HTR-8/SVneo (cell line): ENCODE measurements at places on chromosomes 12 and 14.

DNA sequence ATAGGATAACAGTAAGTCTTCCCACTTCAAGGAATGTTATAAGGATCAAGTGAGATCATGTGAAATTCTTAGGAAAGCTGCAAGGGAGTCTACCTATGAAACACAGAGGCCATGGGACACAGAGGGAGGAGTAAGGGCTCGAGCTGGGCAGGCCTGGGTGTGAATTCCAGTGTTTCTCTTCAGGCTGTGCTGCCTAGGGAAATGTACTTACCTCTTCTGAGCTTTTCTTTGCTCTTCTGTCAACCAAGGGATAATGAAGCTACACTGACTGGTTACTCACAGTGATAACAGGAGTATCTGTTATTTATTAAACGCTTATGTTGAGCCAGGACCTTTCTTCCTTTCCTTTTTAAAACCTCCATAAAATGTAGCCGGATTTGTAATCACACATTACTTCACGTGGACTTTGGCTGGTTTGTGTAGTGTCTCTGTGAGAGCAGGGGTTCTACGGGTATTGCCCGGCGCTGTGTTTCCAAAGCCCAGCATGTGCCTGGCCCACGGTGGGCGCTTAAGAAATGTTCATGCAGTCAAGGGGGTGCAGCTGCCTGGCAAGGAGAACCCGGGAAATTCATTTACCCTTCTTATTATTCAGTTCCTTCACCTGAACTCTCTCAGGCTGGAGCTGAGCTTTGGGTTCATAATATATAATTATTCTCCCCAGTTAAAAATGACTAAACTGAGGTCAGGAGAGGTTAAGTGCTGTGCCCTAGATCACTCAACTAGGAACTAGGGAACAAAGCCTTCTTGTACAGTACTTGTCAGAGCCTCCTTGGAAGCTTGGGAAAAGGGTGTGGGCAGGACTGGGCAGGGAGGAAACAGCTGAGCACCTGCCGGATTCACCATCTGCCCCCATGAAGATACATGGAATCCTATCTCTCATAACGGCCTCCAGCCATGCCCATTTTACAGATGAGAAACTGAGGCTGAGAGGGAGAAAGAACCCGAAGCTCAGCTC, 214.2 kb downstream of the CACNA1C start:
- DNase-seq = no peak

DNA sequence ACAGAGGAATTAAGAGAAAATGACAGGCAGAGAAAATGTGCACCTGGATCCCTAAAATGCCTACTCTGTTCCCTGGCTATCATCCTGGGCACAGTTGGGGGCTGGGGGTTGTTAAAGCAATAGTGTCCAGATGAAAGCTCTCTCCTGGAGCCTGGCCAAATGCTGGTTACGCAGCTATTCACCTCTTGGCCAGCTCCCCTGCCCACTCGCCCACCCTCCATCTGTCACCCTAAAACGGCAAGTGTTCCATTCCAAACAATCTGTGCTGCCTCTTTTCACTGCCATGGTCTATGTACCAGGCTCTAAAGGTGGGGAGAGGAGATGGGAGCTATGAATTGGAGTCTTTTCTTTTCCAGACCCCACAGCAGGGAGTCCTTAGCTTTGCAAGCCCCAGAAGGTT, 24.7 kb upstream of the NPFF start:
- no peak for DNase-seq

DNA sequence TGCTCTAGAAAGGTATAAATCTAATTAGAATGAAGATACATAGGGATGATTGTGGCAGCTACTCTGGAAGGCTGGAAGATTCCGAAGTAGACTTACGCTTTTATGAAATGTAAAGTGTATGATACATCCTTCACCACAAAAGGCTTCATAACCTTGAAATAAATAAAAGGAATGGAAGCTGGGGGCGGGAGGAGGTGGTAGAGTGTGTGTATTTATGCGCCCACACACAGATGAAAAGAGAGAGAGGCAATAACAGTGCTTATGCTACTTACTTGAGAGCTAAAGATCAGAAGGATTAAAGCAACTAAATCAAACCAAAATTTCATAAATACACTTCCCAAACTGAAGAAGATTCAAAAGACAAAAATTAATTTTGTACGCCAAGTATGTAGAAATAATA, 30.4 kb downstream of the CBX5 start:
- DNase-seq = no peak

GRCh38 chr12:49288412-49288853, 6.5 kb upstream of the PRPH start:
- peak; percentile 71 for DNase-seq

DNA sequence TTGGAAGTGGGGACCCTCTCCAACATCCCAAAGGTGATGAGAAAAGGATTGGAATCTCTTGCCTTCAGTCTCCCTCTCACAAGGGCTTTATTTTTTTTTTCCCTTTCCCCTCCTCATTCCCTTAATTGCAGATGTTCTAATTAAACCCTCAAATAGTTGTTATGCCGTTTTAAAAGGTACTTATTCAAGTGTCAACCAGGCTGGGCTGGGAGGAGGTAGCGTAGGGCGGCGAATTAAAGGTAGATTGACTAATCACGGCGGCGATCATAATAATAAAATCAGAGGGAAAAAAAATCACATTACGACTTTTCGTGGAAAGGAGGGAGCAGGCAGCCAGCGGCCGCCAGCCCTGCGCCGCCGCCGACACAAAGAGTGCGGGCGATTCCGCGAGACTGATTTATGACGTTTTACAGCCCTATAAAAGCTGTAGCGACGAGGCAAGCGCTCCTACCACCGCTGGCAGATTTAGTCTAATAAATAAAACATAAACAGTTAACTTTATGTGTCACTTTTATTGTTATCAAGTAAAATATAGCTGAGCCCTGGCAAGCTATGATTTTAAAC, 1.7 kb upstream of the HOXC4 start:
- DNase-seq = no peak

- no peak for DNase-seq
These were observed 80.5 kb upstream of the TMCC3 start for GRCh38 chr12:94730847-94731246.

DNA sequence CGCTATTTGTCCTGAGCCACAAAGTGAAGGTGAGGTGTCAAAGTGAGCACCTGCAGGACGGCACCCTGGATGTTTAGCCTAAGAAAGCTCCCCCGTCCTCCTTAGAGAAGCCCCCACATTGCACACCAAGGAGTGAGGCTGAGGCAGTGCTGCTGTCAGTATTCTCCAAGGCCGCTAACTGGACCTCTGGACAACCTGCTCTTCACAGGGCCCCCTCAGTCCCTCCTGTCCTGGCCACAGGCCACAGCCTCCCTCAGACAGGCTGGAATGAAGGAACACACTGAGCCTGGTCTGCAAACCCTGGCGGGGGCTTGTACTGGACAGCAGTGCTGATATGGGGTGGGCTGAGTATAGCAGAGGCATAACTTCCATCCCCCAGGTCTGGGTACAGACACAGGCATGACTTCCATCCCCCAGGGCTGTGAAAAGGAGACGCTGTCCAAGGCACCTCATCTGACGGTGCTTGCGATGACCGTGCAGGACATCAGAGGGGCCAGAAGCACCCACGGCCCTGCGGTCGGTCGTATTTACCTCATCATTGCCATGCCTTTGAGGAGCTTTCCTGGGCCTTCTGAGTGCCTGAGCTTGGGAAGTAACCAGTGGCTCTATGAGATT, 82.4 kb upstream of the DIO3 start:
- no peak for DNase-seq

DNA sequence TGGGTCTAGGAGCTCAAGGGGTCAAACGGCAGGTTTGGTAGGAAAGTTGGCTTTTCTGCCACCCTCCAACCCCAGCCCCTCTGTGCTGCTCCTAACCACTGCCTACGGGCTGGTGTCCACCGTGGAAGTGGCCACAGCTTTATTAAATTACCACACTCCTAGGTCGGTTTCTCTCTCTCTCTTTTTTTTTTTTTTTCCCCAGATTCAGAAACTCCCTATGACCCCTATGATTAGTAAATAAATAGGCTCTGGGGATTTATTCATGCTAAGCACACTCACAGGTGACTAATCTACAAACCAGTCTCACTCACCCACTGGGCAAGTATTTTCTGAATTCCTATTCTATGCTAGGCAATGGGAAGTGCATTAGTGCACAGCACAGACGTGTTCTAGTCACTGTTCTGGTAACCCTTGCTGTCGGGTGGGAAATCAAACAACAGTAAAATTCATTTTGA, 8.7 kb upstream of the DDX47 start:
- DNase-seq = no peak

- DNase-seq = peak; percentile 61
These were observed 96.7 kb downstream of the ETV6 start for GRCh38 chr12:11746024-11746771.

- no peak for DNase-seq
These were observed 89.2 kb upstream of the CLMN start for GRCh38 chr14:95408731-95409476.

DNA sequence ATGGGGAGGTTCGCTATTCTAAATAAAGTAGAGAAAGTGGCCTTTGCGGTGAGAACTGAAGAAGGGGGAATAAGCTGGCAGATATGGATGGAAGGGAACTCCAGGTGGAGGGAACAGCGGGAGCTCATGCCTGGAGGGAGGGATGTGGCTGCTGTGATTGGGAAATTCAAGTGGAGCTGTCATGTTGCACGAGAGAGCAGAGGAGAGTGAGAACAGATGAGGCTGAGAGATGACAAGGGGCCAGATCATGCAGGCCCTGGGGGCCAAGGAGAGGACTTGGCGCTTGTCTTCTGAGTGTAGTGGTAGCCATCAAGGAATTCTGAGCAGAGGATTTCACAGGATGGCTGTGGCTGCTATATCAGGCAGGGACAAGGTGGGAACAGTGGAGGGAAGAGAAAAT, 35.0 kb downstream of the TGFB3 start:
- no peak for DNase-seq

DNA sequence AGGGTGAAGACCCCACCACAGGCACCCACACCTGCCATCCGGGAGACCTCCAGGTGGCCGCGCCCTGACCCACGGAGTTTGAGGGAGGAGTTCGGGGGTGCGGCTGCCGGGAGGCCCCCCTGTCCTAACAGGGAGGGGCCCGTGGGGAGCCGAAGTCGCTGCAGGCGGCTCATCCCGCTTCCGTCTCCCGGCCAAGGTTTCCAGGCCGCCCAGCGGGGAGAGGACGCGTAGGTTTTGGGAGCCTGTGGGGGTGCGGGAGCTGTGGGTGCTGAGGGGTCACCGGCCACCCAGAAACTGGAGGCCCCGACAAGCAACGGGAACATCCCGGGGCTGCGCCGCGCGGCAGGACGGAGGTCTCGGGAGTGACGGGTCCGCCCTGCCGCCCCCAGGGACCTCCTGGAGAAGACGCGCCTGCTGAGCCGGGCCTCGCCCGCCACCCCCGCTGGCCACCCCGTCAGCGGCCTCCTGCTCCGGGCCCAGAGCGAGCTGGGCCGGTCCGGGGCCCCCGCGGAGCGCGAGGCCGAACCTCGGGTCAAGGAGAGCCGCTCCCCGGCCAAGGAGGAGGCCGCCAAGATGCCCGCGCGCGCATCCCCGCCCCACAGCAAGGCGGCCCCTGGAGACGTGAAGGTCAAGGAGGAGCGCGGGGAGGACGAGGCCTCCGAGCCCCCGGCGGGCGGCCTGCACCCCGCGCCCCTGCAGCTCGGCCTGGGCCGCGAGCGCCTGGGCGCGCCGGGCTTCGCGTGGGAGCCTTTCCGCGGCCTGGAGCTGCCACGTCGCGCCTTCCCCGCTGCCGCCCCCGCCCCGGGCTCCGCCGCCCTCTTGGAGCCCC, 27.6 kb downstream of the LRCOL1 start:
- no peak for DNase-seq

- DNase-seq = no peak
These were observed 1628.8 kb upstream of the SEL1L start for GRCh38 chr14:83162361-83162929.

- DNase-seq = no peak
These were observed 1189.2 kb downstream of the BCL11B start for GRCh38 chr14:98082833-98083232.

- no peak for DNase-seq
These were observed 86.7 kb downstream of the PCNX1 start for GRCh38 chr14:70993931-70994330.

DNA sequence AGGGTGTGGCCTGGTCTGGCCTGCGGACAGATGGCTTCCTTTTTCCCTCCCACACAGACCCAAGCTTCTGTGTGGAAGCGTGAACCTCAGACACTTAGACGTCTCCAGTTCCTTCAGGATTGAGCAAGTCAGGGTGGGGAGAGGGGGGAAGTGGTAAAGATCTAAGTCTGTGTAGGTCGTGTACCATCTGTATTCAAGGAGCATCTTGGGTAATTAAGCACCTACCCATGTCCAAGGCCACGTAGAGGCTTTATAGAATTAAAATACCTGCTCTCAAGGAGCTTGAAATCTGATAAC, 1.7 kb downstream of the AVIL start:
- no peak for DNase-seq

DNA sequence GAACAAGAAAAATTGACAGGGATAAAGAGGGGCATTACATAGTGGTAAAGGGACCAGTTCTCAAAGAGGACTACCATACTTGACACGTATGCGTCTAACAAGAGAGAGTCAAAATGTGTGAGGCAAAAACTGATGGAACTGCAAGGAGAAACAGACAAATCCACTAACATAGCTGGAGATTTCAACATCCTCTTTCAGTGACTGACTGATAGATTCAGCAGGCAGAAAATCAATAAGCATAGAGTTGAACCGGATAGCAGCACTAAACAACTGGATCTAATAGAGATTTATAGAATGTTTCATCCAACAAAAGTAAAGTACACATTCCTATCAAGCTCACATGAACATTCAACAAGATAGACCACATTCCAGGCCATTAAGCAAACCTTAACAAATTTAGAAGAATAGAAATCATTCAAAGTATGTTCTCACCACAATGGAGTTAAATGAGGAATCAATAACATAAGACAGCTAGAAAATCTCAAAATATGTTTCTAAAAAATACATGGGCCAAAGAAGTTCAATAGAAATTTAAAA, 16.1 kb upstream of the CRACR2A start:
- DNase-seq = no peak

DNA sequence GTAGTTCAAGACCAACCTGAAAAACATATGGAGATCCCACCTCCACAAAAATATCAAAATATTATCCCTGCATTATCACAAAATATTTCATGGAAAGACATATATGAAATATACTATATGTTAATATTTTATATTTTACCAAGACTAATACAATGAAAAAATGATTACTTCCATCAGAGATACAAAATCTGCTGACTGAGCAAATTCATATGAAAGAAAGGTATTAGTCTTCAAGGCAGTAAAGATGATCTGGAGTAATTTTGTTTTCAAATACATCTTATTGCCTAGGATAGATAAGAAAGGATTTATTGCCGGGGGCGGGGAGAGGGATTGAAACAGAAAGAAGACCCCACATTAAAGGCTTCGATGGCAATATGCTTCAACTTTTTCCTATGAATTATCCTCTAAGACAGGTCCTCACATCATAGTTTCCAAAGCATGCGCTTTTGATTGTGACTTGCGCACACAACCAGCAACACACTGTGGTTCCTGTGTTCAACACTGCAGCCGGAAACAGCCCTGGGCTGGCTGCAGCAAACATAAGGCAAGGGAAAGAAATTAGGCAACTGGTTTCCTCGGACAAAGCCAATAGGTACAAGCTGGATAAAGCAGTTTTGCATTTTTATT, 83.2 kb downstream of the SPPL3 start:
- no peak for DNase-seq

- DNase-seq = no peak
These were observed 2.8 kb upstream of the WSB2 start for GRCh38 chr12:118063576-118064391.

- DNase-seq = no peak
These were observed 1205.3 kb downstream of the GALC start for GRCh38 chr14:86787717-86788116.

GRCh38 chr14:76228138-76228537, 76.4 kb downstream of the GPATCH2L start:
- no peak for DNase-seq

GRCh38 chr12:47757840-47758583, 668 bp downstream of the RAPGEF3 start:
- DNase-seq = no peak
